Fibroblast of lung (primary cell): ENCODE measurements at places on chromosomes 7 and 10. TPM values are rescaled to one million over a fixed set of nuclear protein-coding genes. Genes with fewer than 3 reads are reported as not detected.

GUSB gene
- 20.5 and 21.8 TPM in 2 replicates for total RNA-seq

GRCh38 chr10:94846204-94846603 is 83.7 kb downstream of the CYP2C19 start:
- DNase-seq = no peak

DNA sequence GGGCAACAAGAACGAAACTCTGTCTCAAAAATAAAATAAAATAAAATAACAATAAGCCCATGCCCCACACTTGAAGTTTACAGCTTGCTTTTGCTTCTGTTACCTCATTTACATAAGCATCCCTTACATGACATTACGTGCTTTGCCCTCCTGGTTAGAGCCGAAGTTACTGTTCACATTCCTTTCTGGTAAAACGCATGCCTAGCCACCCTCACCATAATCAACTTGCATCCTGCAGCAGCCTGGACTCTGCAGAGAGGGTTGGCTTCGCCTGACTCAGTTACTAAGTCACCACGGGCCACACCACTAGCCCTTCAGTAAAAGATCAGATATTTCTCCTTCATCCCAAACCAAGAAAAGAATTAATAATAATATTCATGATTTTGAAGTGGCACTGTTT is 736.0 kb upstream of the AUTS2 start:
- DNase-seq = no peak

DNA sequence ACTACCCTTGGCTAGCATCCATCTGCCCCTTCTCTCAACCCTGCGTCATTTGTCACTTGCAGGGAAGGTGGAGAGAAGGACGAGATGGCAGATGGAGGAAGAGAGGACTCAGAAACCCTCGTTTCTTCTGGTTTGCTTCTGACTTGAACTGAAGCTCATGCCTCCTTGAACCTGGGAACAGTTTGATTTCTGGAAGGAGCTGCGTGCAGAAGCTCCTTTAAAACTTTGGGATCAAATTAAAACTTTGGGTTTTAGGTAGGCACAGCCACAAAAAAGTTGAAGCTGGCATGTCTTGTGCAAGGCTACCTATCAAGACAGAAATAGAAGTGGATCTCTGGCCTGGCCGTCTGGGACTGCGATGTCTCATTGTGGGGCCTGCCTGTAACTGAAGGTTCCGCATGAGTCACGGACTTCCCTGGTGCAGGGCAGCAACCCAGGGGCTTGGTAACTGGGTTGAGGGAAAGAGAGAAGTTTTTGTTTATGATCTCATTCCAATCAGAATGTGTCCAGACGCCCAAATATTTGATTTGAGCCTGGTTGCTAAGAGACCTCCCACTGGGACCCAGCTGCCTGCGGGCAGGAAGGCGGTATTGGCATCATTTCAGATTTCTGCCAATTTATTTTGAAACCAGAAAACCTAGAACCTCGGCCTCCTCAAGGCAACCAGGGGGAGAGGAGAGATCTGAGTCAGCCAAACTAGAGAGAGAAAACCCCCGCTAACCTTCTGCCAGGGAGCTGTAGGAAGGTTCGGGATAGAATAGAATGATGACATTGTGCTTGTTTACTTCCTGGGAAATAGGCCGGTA is 15.8 kb upstream of the CAMK1D start:
- DNase-seq = peak; percentile 99

GRCh38 chr10:69614130-69614529 is 15.9 kb upstream of the FAM241B start:
- DNase-seq = no peak

DNA sequence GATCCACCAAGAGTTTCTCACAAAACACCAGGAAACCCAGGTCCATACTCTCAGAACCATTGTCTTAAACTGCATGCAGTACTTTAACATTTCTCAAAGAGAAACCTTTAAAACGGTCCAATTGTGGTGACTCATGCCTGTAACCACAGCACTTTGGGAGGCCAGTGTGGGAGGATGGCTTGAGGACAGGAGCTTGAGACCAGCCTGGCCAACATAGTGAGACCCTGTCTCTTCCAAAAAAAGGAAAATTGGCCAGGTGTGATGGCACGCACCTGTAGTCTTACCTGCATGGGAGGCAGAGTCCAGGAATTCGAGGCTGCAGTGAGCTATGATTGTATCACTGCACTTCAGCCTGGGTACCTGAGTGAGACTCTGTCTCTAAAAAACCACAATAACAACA is 97.5 kb upstream of the OIT3 start:
- DNase-seq = peak; percentile 31

- DNase-seq = no peak
These were observed 42.5 kb downstream of the CDCA7L start for GRCh38 chr7:21903020-21903786.

GPR15LG gene
- not detected in 2 replicates for total RNA-seq

- DNase-seq = no peak
These were observed 85.3 kb downstream of the CUL1 start for GRCh38 chr7:148783801-148784527.

FAM241B gene
- total RNA-seq = 0.26 and 0.99 TPM in 2 replicates

GRCh38 chr7:80679921-80680907 is 41.8 kb downstream of the CD36 start:
- DNase-seq = no peak
